ENCODE measurements at places on chromosomes 11 and 22. TPM values are rescaled to one million over a fixed set of nuclear protein-coding genes. Genes with fewer than 3 reads are reported as not detected.

GRCh38 chr11:130407978-130408377 is 20.4 kb downstream of the ADAMTS8 start:
- DNase-seq = no peak

GRCh38 chr11:44457862-44458261 is 107.6 kb upstream of the CD82 start:
- no peak for DNase-seq

DNA sequence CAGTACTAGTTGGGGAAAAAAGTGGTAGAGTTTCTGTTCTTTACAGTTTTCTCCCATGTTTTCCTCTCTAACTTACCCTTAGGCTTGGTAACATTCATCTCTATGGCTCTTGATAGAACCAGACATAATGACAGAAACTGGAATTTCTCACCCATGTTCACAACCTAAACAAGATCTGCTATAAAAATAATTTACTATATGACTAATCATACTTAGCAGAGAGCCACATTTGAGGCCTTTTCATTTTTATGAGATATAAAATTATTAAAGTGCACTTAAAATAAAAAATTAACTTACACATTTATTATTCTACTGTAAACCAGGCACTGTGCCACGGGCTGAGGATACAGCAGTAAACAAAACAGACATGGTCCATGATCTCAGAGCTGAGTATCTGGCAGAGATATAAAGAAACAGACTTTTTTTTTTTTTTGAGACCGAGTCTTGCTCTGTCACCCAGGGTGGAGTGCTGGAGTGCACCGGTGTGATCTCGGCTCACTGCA is 98.1 kb downstream of the GAB2 start:
- no peak for DNase-seq

GRCh38 chr11:80173371-80174136 is 732.7 kb upstream of the TENM4 start:
- DNase-seq = no peak

GRCh38 chr11:120985718-120986569 is 38.0 kb upstream of the TBCEL start:
- DNase-seq = peak; percentile 16

DNA sequence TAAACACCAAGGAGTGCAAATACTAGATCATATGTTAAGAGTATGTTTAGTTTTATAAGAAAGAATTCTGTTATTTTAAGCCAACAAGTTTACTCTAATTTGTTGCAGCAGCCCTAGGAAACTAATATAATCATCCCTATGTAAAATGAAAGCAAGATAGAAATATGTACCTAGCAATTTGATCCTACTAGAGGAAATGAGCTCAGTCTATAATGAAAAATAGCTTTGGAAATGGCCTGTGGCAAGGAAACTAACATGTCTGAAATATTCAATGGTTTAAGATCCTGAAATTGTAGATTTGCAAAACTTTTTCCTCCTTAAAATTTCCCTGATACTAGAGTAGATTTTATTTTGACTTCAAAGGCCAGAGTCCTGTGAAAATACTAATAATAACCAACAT is 112.7 kb upstream of the SLC5A12 start:
- no peak for DNase-seq

SMTNL1 gene
- not detected for polyA plus RNA-seq

- DNase-seq = peak; percentile 18
Observed at GRCh38 chr11:26297189-26297975, 34.5 kb upstream of the ANO3 start.

CDCA5 gene
- polyA plus RNA-seq = 46.0 TPM

OR4D5 gene
- not detected for polyA plus RNA-seq

APOBEC3C gene
- polyA plus RNA-seq = 31.1 TPM

- DNase-seq = peak; percentile 44
Observed at GRCh38 chr22:26835929-26836528, 178.6 kb downstream of the MIAT start.

GRCh38 chr11:111944139-111944538 is 7.0 kb downstream of the DIXDC1 start:
- peak; percentile 53 for DNase-seq

DNA sequence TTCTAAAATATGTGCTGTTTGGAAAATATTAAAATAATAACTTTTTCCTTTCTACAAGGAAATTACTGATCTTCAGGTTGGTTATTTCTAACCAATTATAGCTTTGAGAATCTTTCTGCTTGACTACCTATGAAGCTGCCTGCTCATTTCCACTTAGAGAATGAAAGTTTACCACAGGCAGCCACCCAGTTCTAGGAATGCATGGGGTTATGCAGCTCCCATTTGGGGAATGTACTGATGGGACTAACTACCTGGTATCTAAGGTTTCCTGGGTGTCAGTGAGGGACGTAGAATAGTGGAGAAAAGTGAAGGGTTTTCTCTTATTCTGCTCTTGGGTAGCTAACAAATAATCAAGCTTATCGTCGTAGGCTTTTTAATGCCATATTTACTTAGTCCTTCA is 73.4 kb downstream of the DEUP1 start:
- no peak for DNase-seq

GRCh38 chr11:71138737-71139425 is 113.5 kb downstream of the SHANK2 start:
- DNase-seq = no peak

GRCh38 chr11:130765406-130765805 is 150.9 kb downstream of the SNX19 start:
- no peak for DNase-seq

GRCh38 chr11:36711104-36711825 is 113.2 kb upstream of the RAG2 start:
- DNase-seq = peak; percentile 6

- DNase-seq = no peak
Observed at GRCh38 chr22:46346680-46347405, 11.3 kb downstream of the TRMU start.

MN1 gene
- 2.4 TPM for polyA plus RNA-seq

MCAM gene
- 15.9 TPM for polyA plus RNA-seq

DNA sequence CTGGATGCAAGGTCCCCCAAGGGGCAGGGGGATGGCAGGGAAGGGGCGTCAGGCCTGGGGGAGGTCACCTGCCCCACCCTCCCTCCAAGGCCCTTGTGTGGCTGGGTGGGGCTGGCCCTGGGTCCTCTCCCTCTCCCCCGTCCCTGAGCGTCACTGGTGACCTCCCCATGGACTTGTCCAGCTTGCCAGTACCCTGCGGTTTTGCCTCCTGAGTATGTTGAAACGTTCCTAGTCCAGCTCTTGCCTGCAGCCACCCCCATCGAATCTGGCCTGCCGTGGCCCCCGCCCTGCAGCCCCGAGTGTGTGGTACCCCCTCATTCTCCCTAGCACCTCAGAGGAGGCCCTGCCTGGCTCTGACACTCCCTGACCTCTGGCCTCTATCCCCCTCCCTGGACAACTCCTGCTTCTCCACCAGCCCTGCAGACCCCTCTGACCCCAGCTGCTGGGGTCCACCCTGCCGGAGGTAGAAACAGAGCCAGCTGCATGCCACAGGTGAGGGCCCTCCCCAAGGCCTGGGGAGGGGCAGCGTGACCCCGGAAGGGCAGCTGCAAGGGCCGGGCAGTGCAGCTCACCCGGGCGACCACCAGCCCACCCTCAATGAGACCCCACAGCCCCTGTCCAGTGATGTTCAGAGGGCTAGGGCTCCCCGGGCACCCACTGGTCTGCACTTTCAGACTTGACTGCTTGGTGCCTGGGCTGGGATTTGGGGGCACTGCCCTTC is 4.1 kb upstream of the MUC6 start:
- DNase-seq = no peak

OR6T1 gene
- polyA plus RNA-seq = not detected

- DNase-seq = no peak
Observed at GRCh38 chr22:46696229-46696518, 41.9 kb downstream of the CERK start.

GRCh38 chr11:128424851-128425285 is 162.5 kb downstream of the ETS1 start:
- DNase-seq = peak; percentile 8

- no peak for DNase-seq
Observed at GRCh38 chr11:33844236-33844635, 47.6 kb downstream of the LMO2 start.

SCO2 gene
- polyA plus RNA-seq = 2.3 TPM

DNAJB7 gene
- not detected for polyA plus RNA-seq

DNA sequence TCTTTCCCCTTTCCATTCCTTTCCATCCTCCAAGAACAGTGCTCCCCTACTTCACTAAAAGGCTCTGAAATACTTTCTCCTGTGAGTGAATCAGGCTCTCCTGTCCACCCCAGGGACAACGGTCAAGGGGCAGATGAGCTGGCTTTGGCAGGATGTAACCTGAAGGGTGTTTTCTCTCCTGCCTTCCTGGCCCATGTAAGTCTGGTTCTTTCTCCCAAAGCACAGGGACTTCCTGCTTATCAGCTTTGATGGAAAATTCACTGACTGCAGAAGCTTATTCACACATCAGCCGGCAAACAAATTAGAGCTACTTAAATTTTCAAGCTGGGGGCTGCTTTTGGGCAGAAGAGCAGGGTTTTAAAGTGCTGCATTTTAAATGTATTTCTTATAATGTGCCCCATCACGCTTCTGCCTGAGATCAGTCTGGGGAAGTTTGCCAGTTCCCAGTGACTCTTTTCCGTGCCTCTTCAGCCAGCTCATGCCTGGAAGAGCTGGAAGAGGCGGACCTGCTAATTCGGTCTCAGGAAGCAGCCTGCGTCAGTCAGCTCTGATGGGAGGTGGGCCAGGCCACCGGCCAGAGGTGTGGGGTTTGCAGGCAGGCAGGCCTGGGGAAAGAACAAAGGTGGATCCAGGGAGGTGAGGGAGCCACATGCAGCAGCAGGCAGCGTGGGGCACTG is 140.4 kb upstream of the TBCEL start:
- no peak for DNase-seq

DNA sequence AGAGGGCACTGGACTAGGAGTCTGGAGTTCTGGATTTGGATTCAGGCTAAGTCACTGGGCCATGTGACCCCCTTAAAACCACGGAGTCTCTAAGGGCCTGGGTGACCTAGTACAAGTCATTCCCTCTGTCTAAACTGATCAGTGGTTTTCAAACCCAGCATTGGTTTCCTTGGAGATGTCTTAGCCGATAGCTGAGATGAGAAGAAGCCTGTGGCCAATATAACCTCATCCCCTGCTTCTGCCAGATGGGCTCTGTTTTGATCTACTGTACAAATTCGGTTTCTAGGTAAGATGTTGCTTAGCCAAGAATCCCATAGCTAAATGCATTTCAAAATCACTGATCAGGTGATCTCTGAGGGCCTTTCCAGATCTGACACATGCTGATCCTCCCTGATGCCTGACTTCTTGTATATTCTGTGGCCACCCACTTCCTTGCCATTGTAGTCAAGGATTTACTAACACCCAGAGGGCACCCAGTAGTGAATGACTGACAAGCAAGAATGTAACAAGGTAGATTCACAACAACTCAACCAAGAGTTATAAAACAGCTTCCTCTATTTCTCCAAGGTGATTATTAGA is 53.1 kb downstream of the GALNT18 start:
- DNase-seq = no peak

- DNase-seq = no peak
Observed at GRCh38 chr11:125141686-125142535, 22.6 kb upstream of the PKNOX2 start.

NCF4 gene
- not detected for polyA plus RNA-seq
